ENCODE measurements at places on chromosomes 3 and 15.

DNA sequence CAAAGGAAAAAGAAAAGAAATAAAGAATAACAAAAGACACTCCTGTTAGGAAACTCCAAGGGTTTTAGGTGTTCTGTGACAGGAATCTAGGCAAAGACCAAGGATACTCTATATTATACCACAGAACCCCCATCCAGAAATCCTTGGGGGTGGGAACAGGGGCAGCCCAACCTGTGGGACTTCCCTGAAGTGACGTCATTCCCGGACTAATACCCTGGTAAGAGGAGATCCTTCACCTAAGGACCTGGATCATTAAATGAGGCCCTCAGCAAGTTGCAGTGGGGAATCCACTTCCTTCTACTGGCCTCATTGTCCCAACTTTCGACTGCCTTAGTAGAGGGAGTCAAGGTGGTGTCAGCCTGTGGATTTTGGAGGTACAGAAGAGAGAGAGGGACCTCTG, 41.1 kb upstream of the ZNF148 start:
- DNase-seq, result no peak

GRCh38 chr3:176663387-176663786, 533.9 kb downstream of the TBL1XR1 start:
- no peak for DNase-seq

DNA sequence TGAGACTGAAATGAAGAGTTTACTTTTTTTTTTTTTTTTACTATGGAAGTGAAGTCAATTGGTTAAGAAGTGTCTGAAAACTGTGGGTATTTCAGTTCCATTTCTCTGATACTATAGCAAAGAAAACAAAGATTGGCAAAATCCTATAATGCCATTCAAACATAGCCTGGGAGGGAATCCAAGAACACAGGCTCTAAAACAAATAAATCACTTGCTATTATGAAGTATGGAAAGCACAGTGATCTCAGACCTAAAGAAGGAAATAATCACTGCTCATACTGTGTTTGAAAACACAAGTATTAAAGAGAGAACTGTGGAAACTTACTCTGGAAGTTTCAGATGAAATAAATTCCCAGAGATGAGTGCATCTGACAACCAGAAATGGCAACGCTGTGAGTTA, 12.0 kb downstream of the SAMMSON start:
- no peak for DNase-seq

- DNase-seq, result no peak
These were observed 1.5 kb upstream of the PPM1M start for GRCh38 chr3:52243791-52244628.

DNA sequence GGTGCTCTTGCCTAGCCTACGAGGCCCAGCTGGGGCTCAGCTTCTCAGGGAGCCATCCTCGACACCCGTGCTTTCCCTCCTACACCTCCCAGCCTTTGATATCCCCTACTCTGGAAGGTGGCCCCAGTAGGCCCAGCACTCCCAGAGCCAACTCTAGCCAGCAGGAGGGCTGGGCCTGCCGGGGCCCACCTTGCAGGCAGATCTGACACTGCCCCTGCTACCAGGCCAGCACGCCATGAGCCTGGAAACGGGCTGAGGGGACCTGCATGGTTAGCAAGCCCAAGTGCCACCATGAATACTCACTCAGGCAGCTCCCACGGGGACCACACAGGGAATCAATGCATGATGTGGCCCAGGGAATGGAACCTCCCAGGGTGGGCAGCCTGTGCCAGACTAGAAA, 123.7 kb downstream of the SMAD6 start:
- no peak for DNase-seq

- DNase-seq, result no peak
These were observed 24.1 kb upstream of the MRPL3 start for GRCh38 chr3:131526801-131527347.

DNA sequence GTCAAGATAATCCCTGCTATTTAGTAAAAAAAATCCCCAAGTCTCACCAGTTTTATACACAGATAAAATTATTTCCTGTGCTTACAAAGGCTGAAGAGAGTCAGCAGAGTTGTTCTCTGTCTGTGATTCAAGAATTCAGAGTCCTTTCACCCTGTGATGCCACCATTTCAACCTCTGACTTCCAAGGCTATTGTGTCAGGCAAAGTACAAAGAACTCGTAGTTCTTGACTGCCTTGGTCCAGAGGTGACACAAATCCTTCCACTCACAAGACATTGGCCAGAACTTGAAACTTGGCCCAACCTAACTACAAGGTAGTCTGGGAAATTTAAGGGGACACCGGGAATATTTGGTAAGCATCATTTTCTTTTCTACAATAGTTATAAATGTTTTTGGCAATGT, 34.9 kb upstream of the CMC1 start:
- DNase-seq, result no peak

DNA sequence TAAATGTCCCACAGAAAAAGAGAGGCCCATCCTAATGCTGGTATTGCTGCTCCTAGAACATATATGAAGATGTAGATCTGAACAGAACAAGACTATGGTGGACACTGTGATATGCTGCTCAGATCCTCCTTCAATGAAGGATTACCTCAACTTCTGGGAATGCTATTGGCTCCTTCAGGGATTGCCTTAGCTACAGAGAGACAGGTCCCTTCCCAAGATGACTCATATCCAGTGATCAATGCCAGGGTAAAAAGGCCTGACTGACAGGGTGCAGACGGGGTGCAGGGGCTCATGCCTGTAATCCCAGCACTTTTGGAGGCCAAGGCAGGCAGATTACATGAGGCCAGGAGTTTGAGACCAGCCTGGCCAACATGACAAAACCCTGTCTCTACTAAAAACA, 20.5 kb upstream of the STAG1 start:
- DNase-seq, result no peak

GRCh38 chr15:25408428-25408827, 30.4 kb downstream of the UBE3A start:
- no peak for DNase-seq

DNA sequence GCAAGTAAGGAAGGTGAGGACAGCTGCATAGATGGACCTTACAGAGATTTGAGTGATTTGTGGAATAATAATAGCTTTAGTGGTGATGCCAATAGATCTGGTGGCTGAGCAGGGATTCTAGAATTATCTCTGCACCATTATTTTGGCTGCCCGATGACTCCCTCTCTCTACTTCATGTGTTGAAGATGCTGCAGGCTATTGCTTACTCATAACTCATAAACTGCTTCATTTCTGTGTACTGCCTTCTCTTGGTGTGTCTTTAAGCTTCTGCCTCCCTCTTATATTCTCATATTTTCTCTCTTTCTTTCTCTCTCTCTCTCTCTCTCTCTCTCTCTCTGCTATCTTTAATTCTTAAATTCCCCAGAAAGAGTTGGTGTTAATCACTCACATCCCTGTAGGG, 256.0 kb upstream of the TRIM42 start:
- DNase-seq, result no peak

GRCh38 chr15:55499151-55499550, 8.9 kb downstream of the DNAAF4 start:
- DNase-seq, result no peak

GRCh38 chr3:49674497-49674983, 389 bp downstream of the APEH start:
- no peak for DNase-seq
